Esophagus mucosa (tissue), 1 donor: ENCODE measurements at places on chromosomes 11 and 22. TPM values are rescaled to one million over a fixed set of nuclear protein-coding genes. Genes with fewer than 3 reads are reported as not detected.

CCDC157 gene
- 1.2 TPM for total RNA-seq

DNA sequence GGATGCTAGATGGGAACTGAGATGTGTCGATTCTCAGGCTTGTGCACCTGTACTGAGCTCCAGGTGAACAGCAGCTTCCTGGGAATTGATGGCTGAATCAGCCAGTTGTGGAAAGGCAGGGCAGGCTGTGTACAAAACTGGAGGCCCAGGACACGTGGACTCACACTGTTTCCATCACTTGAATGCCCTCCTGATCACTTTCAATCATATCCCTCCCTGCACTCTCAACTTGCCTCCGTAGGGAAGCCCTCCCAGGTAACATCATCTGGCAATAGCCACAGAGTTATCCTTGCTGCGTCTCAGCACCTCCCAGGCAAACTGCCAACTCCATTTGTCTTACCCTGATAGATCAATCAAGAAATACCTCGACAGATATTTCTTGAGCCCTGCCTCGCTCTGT lies 10.1 kb downstream of the FAM83F start:
- ATAC-seq: no peak

DNA sequence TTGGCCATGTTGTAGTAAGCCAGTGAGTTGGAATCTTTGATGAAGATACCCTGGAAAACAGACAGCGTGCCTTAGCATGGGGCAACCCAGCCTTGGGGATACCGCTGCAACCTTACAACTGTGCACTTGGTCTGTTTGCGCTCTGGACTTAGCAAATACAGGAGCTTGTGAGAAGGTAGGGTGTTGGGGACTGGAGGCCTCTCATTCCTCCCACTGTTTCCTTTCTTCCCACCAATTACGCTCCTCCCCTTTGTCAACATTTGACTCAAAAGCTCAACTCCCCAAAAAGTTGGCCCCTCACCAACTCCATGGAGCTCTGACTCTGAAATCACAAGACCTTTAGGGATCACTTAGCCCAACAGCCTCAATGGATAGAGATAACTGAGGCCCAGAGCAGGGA lies 7.9 kb upstream of the TBC1D10A start:
- no peak for ATAC-seq

GRCh38 chr22:20885557-20886323 lies 26.9 kb downstream of the SNAP29 start:
- peak; percentile 89 for ATAC-seq
